D341Med (cell line): ENCODE measurements at places on chromosomes 6 and 20.

- peak; percentile 30 for DNase-seq
These were observed 92.8 kb upstream of the BTN3A2 start for GRCh38 chr6:26272171-26272637.

DNA sequence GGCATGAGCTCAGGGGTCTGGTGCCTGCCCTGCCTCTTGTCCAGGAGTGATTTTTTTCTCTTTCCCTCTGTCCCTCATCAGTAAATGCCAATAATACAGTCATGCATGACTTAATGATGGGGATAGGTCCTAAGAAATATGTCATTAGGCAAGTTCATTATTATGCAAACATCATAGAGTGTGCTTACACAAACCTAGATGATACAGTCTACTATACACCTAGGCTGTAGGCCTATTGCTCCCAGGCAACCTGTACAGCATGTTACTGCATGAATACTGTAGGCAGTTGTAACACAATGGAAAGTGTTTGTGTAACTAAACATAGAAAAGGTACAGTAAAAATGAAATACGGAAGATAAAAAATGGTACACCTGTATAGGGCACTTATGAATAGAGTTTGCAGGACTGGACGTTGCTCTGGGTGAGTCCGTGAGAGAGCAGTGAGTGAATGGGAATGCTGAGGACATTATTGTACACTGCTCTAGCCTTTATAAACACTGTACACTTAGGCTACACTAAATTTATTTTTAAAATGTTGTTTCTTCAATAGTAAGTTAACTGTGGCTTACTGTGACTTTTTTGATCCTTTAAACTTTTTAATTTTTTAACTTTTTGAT, 22.1 kb downstream of the PBOV1 start:
- DNase-seq, result no peak

- no peak for DNase-seq
These were observed 104.2 kb downstream of the NCOA3 start for GRCh38 chr20:47605673-47606413.

GRCh38 chr6:2186516-2186915, 58.9 kb downstream of the GMDS start:
- DNase-seq, result no peak

DNA sequence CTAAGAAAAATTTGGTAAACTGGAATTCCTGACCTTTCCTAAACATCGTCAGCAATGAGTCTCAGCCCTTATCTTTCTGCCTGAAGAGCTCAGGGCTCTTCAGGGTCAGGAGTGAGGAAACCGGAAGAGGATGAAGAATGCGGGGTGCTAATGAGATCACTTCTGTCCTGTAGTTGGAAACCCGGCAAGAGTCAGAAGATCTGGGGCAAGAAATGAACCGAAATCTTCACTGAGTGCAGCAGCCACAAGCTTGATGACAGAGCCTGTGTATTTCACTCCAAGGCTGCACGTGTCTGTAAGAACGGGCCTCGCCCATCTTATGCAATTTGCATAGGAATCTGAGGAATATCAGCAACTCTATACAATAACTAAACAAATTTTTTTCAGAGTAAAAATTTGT, 60.4 kb upstream of the QKI start:
- no peak for DNase-seq

- no peak for DNase-seq
These were observed 1.8 kb downstream of the ECHDC1 start for GRCh38 chr6:127341471-127342202.

- no peak for DNase-seq
These were observed 102.8 kb upstream of the TMEM181 start for GRCh38 chr6:158457131-158457530.

DNA sequence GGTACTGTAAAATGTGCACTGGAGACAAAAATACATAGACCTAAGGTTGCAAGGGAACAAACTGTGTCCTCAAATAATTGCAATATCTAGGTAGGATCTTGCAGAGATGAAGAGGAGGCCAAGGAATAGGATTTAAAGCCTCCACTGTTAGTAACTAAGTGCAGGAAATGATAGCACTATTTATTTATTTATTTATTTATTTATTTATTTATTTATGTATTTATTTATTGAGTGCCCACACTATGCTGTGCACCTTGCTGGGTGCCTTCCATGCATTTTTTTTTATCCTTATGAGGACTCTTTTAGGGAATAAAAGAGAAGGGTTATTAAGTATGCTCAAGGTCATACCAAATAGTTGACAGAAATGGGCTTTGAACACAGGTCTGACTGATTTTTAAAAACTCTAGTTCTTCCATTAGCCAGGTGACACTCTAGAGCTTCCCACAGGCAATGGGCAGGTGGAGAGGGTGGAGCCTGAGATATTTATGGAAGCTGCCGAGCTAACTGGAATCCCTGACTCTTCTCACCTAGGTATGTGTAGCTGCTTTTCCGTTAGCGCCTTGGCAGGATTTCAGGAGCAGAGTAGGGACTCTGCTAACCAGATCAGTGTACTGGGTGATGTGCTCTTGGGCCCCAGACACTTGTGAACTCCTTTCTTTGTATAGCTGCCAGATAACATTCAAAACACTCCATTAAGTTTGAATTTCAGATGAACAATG, 12.8 kb upstream of the NUP153 start:
- no peak for DNase-seq

DNA sequence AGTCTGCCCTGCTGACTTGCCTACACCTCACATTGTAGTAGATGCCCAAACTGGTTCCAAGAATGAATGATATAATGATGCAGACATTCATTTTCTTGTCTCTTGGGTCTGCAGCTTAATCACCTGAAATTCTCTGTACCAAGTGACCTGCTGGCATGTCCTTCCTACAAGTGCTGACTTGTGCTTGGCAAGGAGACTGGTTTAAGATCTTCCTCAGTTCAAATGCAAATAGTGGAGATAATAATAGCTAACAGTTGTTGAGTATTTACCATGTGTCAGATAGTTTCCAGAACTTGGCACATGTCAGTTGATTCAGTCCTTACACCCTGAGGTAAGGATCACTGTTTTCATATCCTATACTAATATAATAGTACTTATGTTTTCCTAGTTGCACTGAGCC, 223.4 kb downstream of the SLC24A3 start:
- no peak for DNase-seq

GRCh38 chr6:21587961-21588480, 5.5 kb upstream of the SOX4 start:
- peak; percentile 67 for DNase-seq

- no peak for DNase-seq
These were observed 154.3 kb upstream of the DTNBP1 start for GRCh38 chr6:15817100-15817499.

DNA sequence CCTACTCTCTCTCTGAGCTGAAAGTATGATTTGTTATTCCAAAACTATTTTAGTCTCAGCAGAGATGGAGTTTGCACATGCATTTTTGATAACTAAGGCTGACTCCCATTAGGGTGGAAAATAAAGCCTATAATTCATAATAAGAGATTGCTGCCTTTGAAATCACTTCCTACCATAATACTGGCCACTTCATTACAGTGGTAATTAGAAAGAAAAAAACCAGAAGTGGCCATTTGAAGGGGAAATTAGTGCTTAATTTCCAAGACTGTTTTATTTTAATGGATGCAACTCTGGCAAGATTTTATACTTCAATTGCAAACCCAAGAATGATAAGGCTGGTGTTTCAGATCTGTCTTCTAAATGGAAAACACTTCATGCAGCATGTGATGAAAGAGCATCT, 43.4 kb downstream of the SLC35B3 start:
- DNase-seq, result no peak

DNA sequence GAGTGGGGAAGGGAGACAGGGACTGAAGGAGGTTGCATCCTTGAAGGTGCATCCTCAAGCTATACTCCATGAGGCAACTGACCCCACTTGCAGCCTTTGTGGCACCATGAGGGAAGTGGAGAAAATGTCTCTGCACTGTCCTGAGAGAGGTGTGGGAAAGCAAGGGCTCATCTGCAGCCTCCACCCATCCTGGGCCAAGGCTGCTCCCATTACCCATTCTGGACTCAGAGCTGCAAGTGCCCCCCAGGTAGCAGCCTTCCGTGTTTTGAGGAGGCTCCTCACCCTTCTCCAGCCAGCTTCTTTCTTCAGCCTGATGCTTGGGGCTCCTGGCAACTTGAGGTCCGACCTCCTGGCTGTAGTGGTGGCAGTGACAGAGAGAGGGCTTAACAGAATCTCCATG, 294.6 kb downstream of the CDH26 start:
- DNase-seq, result no peak

DNA sequence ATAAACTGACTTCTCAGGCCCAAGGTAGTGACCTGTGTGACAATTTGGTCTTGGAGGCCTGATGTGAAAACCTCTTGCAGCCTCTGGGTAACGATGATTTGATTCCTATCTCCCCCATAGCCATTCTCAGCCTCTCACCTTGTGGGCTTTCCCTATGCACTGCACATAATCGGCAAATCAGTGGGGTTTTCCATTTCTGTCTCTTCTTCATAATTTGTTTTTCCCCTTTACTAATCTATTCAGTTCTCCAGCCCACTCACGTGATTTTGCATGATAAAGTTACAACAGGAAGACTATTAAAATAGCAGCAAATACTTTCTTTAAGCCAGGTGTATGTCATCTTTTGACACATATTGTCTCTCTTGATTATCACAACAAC, 893.7 kb downstream of the TFAP2A start:
- no peak for DNase-seq

GRCh38 chr6:77633993-77634715, 18.7 kb upstream of the MEI4 start:
- DNase-seq, result no peak

DNA sequence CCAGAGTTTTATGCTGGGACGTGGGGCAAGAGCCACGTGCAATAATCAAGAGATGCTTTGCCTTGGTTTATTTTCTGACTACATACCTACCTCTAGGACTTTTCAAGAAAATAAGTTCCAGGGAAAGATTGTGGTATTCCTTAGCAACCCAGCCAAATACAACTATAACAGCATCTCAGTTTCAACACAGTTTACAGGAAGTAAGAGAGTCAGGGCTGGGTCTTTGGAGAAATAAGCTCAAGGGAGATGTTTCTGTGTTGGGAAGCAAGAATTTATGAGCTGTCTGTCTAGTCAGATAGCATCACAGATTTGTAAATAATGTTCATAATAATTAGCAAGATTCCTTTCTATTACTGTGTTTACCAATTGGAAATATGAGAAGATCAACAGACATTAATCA, 35.1 kb downstream of the MAP3K5 start:
- DNase-seq, result no peak

GRCh38 chr20:63544958-63545516, 2.5 kb downstream of the SRMS start:
- DNase-seq, result no peak

DNA sequence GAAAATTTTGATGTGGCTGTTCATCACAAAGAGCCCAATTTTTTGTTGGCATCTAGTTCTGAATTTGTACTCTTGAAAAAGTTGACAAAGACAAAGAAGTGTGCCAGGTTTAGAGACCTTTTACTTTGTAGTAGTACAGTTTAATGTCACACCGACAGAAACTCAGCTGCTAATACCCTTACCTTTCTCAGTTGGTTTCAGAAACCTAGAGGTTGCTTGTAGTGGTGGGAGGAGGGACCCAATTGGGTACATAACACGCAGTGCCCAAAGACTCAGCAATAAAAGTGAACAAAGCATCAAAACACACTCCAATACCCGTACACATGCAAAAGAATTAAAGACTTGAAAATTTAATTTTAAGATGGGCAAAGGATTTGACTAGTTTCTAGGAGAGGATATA, 203.7 kb downstream of the CDKAL1 start:
- no peak for DNase-seq
